ENCODE measurements at places on chromosomes 7 and 10. TPM values are rescaled to one million over a fixed set of nuclear protein-coding genes. Genes with fewer than 3 reads are reported as not detected.

The ASB10 gene
- not detected for total RNA-seq

DNA sequence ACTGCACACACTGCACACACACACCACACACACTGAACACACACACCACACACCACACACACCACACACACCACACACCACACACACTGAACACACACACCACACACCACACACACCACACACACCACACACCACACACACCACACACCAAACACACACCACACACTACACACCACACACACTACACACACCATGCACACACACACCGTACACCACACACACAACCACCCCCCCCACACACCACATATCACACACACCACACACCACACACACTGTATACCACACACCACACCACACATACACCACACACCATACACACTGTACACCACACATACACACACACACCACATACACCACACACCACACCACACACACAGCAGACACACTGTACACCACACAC, 59.5 kb downstream of the FAM204A start:
- no peak overlapping the region for H3K4me3 ChIP-seq
- no peaks in the 10 kb centered on the region for H3K36me3 ChIP-seq
- H3K27me3 ChIP-seq: no peaks in the 10 kb centered on the region
- no peaks in the 10 kb centered on the region for H3K4me1 ChIP-seq
- no peak overlapping the region for H3K27ac ChIP-seq

The CALML3 gene
- total RNA-seq: not detected

The GTF2IRD1 gene
- total RNA-seq: 3.3 TPM

The C10orf143 gene
- total RNA-seq: 0.14 TPM

DNA sequence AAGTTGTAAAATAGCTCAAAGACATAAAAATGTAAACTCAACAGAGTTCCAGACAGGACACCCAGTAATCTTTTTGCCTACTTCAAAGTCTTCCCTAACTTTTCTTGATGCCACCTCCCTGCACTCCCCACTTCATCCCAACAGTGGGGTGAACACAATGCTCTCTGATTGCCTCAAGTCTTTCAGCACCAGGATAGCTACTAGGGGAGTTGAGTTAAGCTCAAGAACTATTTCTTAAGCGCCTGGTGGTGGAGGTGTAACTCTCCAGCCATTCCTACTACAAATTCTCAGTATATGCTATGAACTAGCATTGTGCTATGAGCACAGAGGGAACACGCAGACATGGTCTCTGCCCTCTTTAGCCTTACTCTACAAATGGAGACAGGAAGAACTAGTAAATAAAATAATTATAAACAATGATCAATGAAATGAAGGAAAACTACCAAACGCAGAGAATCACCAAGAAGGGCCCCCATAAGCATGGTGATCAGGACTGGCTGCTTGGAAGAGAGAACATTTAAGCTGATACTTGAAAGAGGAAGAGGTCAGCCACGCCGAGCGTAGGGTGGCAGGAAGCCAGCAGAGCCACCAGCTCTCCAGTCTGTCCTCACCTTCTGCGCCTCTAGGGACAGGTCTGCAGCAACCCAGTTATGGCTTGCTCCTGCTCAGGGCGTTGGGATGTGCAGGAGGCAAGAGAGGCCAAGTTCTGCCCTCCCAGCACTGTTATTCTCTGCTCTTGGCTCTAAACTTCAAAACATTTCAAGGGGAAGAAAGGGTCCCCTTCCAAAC, 16.7 kb upstream of the FRA10AC1 start:
- H3K4me1 ChIP-seq: no peaks in the 10 kb centered on the region
- no peaks in the 10 kb centered on the region for H3K36me3 ChIP-seq
- DNase-seq: no peak
- H3K27me3 ChIP-seq: no peaks in the 10 kb centered on the region
- H3K27ac ChIP-seq: no peak overlapping the region

The SEMA3C gene
- total RNA-seq: 0.89 TPM

DNA sequence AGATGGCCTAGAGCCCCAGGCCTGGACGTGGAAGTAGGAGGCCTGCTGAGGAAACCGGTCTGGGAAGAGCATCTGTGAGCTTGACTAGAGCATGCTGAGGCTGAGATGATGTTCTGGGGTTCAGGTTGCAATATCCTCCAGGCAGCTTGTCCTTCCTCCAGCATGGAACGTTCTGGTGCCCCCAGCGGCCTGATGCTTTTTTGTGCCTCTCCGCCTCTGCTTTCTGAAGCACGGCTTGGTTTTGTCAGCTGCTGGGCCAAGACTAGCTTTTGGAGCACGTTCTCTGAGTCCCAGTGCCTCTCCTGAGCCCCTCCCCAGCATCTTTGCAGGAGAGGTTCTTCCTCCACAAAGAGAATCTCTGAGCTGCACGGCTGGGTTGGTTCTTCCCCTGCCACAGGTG, 682.0 kb upstream of the FOXK1 start:
- H3K36me3 ChIP-seq: no peaks in the 10 kb centered on the region
- DNase-seq: no peak
- no peak overlapping the region for H3K27ac ChIP-seq
- no peaks in the 10 kb centered on the region for H3K27me3 ChIP-seq

DNA sequence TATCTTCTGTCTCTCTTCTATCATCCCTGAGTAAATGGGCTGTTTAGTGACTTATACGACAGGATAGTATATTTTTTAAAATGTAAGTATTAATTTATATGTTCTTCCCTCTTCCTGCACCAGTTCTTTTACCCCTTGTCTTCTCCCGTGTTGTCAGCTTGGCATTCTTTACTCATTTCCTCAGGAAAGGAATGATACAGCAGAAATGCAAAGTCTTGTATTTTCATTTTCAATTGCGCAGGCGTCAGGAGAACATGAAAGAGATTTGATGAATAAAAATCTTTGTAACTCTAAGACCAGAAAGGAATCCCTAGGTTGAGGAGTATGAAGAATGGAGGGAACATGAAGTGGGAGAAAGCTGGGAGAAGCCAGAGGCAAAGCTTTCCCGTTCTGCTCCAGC, 18.8 kb upstream of the VPS41 start:
- no peaks in the 10 kb centered on the region for H3K36me3 ChIP-seq
- H3K27ac ChIP-seq: no peak overlapping the region
- DNase-seq: no peak
- H3K27me3 ChIP-seq: no peaks in the 10 kb centered on the region

DNA sequence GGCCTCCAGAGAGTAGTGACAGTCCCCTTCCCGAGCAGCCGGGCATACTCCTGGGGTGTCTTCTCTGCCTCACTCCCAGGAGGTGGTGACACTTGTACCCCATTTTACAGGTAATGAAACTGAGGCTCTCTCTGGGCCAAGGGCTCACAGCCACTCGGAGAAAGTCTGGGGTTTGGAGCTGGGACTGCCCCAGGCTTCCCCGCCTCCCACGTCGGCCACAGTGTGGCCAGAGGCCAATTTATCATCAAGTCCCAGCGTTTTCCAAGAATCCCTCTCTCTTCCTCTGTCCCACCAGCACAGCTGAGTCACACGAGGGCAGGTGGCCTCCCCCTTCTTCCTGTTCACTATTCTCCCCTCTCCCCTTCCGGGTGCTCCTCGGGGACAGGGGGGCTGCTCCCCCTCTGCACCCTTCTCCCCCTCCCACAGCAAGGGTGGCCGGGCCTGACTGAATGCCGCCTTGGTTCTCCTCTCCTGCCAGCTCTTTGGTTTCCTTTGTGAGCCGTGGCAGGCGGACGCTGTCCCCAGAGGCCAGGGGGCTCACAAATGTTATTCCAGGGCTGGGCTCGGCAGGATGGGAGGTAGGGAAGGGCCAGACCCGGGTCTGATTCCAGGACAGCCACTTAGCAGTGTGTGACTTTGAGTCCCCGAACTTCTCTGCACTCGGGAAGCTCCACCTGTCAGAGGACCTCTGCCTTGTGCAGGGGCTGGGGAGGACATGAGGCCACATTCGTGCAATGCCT, 17.7 kb downstream of the CLIP2 start:
- no peaks in the 10 kb centered on the region for H3K36me3 ChIP-seq
- no peak overlapping the region for H3K4me3 ChIP-seq
- H3K4me1 ChIP-seq: no peaks in the 10 kb centered on the region
- H3K27ac ChIP-seq: no peak overlapping the region
- H3K27me3 ChIP-seq: no peaks in the 10 kb centered on the region

DNA sequence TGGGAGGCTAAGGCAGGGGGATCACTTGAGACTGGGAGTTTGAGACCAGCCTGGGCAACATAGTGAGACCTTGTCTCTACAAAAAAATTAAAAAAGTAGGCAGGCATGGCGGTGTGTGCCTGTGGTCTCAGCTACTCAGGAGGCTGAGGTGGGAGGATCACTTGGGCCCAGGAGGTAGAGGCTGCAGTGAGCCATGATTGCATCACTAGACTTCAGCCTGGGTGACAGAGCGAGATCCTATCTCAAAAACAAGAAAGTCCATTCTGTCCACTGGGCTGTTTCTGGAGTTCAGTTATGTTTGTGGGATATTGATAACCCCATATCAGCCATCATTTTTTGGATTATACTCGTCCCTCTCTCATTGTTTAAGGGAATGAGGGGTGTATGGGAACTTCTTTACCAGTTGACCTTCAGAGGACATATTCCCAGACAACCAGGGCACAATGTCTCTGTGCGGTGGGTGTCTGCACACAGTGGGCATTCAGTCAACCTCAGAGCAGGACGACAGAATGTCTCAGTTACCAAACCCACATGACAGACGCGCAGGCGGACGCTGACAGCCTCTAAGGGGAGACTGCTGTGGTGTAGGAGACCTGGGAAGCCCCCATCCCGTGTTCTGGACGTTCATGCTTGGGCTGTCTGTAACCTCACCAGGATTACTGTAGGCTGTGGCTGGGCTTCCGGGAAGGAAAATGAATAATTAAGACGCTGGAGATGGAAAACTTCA, 69.4 kb downstream of the CARD11 start:
- no peak overlapping the region for H3K27ac ChIP-seq
- no peak for DNase-seq
- H3K36me3 ChIP-seq: no peaks in the 10 kb centered on the region
- no peaks in the 10 kb centered on the region for H3K27me3 ChIP-seq
- no peaks in the 10 kb centered on the region for H3K4me1 ChIP-seq

DNA sequence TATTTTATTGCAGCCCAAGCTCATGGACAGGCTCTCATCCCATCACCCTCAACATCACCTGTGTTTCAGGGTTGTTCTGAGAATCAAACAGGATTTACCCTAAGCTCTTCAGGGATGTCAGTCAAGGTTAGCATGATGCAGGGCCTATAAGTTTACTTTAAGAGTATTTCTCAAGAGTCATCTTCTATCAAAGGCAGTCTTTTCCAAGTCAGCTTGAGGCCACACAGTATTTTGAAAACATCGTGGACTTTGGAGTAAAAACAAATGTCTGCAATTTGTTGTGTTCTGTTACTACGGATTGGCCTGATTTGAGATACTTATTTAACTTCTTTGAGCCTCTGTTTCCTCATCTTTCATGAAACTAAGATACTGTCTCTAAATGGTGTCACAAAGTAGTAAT, 42.0 kb upstream of the NRP1 start:
- no peak overlapping the region for H3K4me3 ChIP-seq
- no peaks in the 10 kb centered on the region for H3K4me1 ChIP-seq

GRCh38 chr10:19221216-19221615, 172.6 kb downstream of the MALRD1 start:
- H3K27ac ChIP-seq: no peak overlapping the region
- DNase-seq: no peak
- H3K27me3 ChIP-seq: no peaks in the 10 kb centered on the region
- H3K4me1 ChIP-seq: no peaks in the 10 kb centered on the region
- H3K4me3 ChIP-seq: no peak overlapping the region

DNA sequence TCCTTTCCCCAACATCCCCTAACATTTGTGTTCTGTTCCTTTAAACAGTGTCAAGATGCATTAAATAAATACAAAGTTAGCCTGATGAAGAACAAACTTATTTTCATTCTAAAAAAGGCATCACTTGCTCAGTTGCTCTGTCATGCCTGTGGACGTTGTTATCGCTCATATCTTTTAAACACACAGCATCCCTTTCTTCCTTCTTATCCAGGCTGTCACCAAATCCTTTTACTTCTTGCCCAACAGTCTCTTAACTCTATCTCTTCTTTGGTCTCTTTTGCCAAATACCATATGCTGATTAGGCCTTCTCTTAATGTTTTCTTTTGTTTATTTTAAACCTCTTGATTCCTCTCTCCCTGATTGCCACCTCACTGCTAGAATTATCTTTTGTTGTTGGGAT, 43.9 kb downstream of the DKK1 start:
- no peak overlapping the region for H3K27ac ChIP-seq
- H3K36me3 ChIP-seq: no peaks in the 10 kb centered on the region
- no peak for DNase-seq

The ANKRD1 gene
- not detected for total RNA-seq

DNA sequence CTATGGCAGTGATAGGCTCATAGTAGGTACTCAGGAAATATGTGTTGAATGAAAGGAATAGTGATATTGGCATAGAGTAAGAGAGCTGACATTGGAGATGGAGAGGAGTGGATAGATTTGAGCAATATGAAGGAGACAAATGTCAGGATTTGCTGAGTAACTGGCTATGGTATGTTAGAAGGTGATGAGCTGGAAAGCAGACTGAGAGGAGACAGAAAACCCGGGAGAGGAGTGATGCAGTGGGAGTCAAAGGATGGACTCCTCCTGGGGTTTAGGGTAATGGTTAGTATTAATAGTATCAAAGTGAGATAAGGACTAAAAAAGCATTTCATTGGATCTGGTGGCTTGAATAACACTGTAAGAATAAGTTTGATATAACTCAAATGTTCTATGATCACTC, 64.8 kb downstream of the CD36 start:
- H3K27me3 ChIP-seq: no peaks in the 10 kb centered on the region
- H3K4me1 ChIP-seq: no peaks in the 10 kb centered on the region
- H3K27ac ChIP-seq: no peak overlapping the region

- DNase-seq: no peak
- H3K4me1 ChIP-seq: no peaks in the 10 kb centered on the region
- H3K4me3 ChIP-seq: no peak overlapping the region
- H3K27me3 ChIP-seq: no peaks in the 10 kb centered on the region
These were observed 517.0 kb downstream of the INHBA start for GRCh38 chr7:41185851-41186250.

The OR2A5 gene
- total RNA-seq: not detected

GRCh38 chr10:48414778-48415177, 108.3 kb downstream of the MAPK8 start:
- no peak for DNase-seq
- no peak overlapping the region for H3K27ac ChIP-seq
- H3K4me3 ChIP-seq: no peak overlapping the region
- peaks cover 15% of the 10 kb centered on the region for H3K36me3 ChIP-seq
- no peaks in the 10 kb centered on the region for H3K27me3 ChIP-seq

DNA sequence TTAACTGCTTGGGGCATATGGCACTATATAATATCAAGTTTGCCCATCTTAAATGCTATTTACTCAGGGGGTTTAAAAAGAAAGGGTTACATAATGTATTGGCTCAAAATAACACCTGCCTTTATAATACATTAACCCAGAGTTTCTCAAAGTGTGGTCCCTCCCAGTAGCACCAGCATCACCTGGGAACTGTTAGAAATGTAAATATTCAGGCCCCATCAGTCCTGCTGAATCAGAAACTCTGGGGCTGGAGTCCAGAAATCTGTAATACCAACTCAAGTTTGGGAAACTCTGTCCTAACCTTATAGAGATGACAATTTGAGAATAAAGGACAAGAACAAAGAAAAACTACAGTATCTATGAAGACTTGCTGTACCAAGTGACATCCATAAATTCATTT, 270.7 kb downstream of the PARD3 start:
- no peaks in the 10 kb centered on the region for H3K27me3 ChIP-seq
- no peaks in the 10 kb centered on the region for H3K36me3 ChIP-seq
- H3K4me1 ChIP-seq: peaks cover 28% of the 10 kb centered on the region
- no peak for DNase-seq
- no peak overlapping the region for H3K27ac ChIP-seq
